ENCODE measurements at places on chromosomes 7 and 10.

- DNase-seq, result no peak
Observed at GRCh38 chr10:116006508-116006907, 266.5 kb downstream of the GFRA1 start.

DNA sequence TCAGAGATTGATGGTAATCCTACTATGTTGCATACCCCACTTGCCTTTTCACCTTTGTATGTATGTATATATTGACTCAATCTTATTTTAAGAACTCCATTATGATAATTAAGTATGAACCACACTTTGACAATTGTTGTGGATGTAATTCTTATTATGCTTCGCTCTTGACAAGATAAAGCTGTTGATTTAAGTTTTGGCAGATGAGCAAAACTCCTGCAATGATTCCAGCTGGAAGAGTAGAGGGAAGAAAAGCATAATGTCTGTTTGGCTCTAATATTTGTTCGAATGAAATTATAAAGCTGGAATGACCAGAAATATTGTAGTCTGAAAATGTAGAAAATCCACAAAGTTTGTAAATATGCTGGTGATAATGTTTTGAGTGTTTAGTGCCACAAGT, 83.8 kb upstream of the AKR1E2 start:
- no peak for DNase-seq

DNA sequence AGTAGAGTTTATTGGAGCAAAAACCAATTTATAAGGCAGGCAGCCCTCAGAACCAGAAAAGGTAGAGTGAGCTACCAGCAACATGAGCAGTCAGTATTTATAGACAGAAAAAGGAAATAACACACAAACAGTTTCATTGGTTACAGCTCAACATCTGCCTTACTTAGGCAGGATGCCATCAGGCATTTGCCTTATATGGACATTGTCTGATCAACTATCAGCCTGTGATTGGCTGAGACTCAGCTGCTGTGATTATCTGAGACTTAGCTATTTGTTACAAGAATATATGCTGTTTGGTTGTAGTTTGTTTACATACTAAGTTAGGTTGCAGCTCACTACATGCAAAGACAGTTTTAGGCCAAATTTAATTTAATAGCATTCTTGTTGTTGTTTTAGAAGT, 60.4 kb upstream of the CDK1 start:
- no peak for DNase-seq

GRCh38 chr7:116219288-116219687, 8.9 kb downstream of the TES start:
- DNase-seq, result no peak

DNA sequence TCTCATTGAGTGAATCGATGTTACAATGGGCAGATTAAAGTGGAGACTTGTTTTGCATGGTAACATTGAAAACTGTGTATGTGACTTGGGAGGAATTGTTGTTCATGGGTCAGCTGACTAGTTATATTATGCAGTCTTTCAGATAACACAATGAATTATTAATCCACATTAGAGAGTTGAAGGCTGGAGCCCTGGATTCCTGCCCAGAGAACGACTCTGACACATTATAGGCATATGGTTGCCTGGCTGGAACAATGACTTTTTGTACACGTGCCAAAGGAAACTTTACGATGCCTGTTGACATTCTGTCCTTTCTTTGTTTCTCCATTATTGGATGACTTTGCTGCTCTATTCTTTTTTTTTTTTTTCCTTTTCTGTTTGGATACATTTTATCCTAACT, 52.3 kb upstream of the TMEM229A start:
- DNase-seq, result no peak

DNA sequence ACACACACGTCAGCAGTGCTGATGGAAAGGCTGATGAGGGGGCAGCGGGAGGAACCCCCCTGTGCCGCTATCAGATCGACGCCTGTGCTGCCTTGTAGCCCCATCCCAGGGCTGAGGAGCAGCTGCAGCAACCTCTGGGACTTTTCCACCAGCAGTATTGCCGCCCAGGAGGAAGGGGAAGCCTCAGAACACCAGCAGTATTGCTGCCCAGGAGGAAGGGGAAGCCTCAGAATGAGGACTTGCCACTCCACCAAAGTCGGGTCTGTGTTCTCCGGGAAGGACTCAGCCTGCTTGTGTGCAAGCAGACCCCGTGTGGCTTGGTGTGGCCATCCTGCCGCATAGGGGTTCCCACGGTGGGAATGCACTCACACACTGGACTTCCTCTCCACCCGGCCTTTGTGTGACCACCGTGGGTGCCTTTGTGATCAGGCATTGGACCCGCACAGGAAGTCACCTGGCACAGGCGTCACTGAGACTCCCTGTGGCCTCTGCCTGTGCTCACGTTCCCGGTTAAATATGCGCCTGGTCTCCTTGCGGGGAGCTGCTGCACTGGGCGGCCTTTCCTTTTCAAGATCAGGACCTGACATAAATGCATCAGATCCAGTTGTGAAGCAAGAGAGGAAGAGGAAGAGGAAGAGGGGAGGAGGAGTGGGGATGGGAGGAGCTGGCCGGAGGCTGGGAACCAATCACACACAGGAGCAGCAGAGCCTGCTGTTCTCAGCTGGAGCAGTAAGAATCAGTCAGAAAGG, 248.5 kb downstream of the DNAJB6 start:
- DNase-seq, result no peak

GRCh38 chr7:114417290-114417689, 2.7 kb downstream of the FOXP2 start:
- DNase-seq, result no peak

- no peak for DNase-seq
Observed at GRCh38 chr10:101573885-101574753, 13.9 kb downstream of the POLL start.

DNA sequence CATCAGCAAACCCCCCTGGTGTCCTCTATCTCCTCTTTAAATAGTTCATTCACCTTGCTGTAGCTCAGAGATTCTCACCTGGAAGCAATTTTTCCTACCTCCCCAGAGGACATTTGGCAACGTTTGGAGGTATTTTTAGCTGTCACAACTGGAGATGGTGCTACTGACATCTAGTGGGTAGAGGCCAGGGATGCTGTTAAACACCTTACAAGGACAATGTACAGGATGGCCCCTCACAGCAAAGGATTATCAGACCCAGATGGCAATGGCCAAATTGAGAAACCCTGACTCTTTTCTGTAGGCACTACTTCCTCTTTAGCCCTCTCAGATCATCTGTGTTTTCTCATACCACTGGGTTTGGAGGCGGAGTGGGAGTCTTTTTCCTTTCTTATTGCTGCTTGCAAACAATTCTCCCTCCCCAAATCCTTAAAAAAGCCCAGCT, 13.2 kb upstream of the TRA2A start:
- DNase-seq, result no peak

DNA sequence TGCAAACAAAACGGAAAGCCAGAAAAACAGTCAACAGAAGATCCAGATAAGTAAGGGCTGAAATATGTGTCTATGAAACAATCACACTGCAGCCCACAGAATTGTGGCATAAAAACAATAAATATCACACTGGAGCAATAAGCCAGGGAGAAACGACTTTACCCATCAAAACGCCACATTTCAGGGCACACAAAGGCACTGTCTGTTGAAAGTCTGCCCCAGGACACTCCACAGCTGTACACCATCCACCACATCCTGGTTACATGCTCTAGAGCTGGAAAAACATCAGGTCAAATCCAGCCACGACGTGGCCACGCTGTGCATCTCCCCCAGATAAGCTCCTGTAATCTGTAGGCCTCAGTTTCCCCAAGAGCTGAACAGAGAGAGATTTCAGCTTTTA, 88.7 kb downstream of the COBL start:
- DNase-seq, result no peak

- DNase-seq, result no peak
Observed at GRCh38 chr7:136868496-136869000, at the start of gene CHRM2. CHRM2 (plus strand) TSS chr7:136868652; CDS start chr7:137014866, 146,214 bp downstream.

GRCh38 chr7:22555476-22555875, 55.5 kb upstream of the STEAP1B start:
- no peak for DNase-seq

DNA sequence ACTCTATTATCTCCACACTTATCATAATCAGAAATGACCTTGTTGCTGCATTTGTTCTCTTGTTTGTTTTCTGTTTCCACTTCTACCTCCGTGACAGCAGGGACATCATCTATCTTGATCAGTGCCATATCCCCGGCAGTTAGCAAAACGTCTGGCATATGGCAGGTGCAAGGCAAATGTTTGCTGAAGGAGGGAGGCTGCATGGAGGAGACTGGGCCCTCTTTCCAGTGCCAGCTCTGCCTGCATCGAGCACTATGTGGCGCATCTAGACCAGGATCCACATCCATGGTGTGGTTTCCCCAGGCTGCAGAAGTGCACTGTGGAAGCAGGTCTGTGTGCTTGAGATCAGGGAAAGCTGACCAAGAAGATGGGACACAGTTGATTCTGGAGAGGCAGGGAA, 181.2 kb downstream of the KCNMA1 start:
- no peak for DNase-seq

DNA sequence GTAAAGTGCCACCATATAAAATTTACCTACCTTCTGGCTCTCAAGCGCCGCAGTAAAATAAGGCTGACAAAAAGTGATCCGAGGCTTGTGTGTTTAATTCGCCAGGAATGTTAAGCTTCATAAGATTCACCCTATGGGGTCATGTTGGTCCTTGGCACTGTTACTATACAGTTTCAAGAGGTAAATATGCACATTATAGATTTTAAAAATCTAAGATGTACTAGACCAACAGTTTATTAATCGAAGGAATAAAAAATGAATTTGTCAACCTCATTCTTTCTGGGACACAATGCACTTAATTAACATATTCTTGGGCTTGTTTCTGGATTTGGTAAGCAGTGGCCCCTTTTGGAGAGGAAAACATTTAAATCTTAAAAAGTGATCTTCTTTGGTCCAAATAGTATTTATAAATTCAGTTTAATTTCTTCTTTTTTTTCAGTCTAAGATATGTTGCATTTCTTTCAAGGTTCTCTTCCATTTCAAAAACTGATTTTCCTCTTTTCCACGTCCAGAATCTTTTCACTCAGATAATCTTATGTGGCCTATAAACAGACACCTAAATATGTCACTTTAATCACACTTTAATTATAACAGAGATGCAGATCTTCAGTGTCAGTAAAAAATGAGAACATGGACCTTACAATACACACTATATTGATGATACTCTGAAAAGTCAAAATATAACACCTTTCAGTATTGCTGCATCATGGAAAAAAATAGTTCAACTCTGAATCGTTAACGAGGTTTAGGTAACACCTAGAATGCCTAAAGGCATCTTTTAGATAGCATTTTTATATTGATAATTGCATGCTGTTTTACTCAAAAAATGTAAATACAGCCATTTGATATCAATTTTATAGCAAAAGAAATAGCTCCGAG, 3.8 kb upstream of the SKIDA1 start:
- no peak for DNase-seq

GRCh38 chr10:98006266-98006665, 24.2 kb downstream of the CRTAC1 start:
- DNase-seq, result no peak

DNA sequence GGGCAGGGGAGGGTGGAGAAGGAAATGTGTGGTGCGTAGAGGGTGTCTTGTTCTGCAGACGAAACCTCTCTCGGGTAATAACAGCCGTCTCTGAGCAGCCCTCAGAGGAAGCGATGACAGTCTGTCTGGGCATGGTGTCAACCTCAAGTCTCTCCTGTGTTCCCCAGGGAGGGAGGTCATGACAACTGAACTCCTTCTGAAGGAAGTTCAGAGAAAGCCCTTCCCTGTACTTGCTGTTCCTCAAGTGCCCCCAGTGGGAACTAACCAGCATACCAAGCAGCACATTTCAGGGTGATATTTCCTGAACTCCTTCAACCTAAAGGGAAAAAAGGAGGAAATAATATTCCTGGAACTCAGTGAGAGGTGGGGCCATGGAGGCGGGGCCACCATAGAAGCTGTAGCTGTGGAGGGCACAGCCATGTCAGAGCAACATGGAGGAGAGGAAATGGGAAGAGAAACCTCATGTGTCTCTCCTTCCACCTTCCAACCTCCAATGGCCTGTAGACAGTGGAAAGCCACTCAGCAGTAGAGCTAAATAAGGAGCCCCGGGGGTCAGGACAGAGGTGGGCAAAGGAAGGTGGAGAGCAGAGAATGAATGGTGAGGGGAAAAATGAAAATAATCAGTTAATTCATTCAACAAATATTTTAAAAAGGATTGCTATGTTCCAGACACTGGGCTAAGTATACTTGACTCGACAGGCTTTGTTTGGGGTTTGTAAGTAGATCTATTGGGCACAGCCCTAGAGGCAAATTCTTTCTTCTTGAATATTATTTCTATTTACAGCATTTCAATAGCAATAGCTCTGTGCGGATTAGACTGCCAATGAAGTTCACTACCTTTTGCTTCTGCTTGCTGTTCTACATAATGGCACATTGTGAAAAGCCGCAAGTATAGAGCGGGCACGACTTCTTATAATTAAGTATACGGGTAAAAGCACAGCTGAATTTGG, 61.0 kb upstream of the AOAH start:
- DNase-seq, result peak; percentile 46

GRCh38 chr7:71636329-71636728, 504.4 kb downstream of the GALNT17 start:
- no peak for DNase-seq

GRCh38 chr7:31146030-31146429, 93.9 kb downstream of the ADCYAP1R1 start:
- DNase-seq, result no peak

DNA sequence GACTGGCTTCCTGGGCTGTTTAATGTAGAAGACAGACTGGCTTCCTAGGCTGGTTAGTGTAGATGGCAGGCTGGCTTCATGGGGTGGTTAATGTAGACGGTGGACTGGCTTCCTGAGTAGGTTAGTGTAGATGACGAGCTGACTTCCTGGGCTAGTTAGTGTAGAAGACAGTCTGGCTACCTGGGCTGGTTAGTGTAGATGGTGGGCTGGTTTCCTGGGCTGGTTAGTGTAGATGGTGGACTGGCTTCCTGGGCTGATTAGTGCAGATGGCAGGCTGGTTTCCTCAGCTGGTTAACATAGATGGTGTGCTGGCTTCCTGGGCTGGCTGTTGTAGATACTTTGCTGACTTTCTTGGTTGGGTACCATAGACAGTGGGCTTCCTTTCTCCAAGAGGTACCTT, 122.9 kb upstream of the PPP2R2D start:
- no peak for DNase-seq

- no peak for DNase-seq
Observed at GRCh38 chr10:118220346-118220850, 121.7 kb downstream of the FAM204A start.

DNA sequence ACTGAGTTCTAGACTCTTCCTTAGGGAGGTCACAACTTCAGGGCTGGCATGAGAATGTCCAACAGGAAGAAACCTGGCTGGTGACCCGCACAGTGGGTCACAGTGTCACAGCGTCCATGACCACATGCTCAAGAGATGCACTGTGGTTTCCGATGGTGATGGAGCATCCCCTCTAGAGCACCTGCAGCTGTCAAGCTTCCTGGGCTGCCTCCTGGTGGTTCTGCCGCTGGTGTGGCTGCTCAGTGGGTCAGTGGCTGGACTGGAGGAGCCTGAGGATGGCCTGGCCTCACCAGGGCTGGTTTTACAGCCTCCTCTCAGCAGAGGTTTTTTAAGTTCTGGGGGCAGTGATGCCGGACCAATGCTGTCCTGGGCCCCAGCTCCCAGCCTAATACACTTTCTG, 149.3 kb downstream of the SH3PXD2A start:
- DNase-seq, result no peak

- no peak for DNase-seq
Observed at GRCh38 chr10:94264085-94264484, 98.7 kb downstream of the NOC3L start.
